Mucosa of gallbladder (tissue), 1 donor: ENCODE measurements at places on chromosomes 7 and 10. TPM values are rescaled to one million over a fixed set of nuclear protein-coding genes. Genes with fewer than 3 reads are reported as not detected.

DNA sequence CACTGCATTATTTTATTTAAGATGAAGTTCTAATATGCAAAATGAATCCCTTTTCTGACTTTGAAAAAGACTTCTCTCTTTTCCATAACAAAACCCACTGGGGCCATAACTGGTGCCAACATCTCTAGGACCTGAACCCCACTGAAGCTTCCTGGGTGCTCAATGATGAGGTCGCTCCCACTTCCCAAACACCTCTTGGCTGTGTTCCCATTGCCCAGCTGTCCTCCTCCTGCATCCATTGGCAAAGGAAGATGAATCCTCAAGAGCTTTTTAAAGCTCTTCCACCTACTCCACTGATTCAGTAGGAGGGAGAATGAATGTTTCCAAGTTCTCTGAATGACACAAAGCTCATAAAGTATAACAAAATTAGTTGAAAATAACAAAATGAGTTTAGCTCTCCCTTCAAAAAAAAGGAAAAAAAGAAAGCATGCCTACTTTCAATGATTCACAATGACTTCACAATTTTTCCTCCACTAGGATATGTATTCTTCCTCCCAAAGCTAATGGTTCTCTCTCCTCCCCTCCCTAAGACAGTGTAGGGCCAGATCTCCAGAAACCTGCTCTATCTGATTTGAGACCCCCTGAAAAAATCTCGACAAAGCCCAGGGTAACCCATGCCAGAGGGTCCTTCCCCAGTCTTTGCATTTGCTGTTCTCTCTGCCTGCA, 64.8 kb downstream of the SORBS1 start:
- DNase-seq: no peak

DNA sequence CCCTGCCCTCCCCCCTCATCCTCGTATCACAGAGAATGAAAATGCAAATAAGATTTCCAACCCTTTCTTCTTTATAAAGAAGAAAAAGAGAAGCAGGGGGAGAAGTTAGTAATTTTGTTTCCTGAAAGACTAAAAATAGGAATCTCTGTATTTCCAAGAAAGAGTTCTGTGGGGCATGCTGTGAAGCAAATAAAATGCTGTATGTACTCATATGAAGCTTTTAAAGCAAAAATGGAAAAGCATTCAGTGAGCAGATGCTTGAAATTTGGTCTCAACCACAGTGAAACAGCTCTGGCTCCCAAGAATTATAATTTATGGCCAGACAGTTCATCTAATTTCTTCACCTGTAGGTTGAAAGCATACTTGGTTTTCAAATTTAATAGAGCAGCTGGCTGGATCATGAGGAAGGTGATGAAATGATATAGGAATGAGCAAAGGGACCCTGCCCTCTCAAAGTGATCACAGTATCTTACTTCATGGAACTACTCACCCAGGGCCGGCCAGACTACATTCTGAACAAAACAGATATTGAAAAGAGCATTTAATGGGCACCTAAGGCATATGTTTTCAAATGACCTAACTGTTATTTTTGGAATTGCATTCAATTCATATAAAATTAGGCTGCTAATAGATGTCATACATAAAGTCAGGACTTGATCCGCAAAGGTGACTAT, 31.4 kb downstream of the SVIL start:
- DNase-seq: no peak

- no peak for DNase-seq
Measured at GRCh38 chr7:95525503-95525902, 39.8 kb downstream of the ASB4 start.

DNA sequence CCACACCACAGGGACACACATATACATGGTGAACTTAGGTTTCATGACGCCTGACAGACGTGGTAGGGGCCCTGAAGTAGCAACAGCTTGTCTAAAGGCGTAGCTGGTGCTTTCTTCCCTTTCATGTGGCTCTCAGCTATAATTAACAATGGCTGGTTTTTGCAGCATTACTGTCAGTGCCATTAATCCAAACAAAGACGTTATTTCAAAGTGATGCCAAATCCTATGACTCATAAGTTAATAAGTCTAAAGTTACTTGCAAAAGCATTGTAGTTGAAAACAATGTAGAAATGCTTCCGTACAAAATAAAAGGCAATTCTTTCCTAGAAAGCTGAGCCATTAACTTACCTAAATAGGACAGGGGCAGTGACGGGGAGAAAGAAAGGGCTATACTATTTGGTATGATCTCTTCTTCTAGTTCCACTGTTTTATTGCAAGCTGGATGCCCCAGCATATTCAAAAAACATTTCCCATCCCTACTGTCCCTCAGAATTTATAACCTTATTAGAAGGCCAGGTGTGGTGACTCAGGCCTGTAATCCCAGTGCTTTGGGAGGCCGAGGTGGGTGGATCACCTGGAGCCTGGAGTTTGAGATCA, 105.4 kb downstream of the ODAD2 start:
- DNase-seq: no peak

GRCh38 chr10:122013311-122013780, 24.4 kb downstream of the TACC2 start:
- DNase-seq: no peak

- DNase-seq: peak; percentile 33
Measured at GRCh38 chr10:31146491-31147209, 115.0 kb upstream of the ZNF438 start.

The ANKRD1 gene
- total RNA-seq: 0.09 TPM

The ORC5 gene
- 15.9 TPM for total RNA-seq

The SEMA3A gene
- total RNA-seq: 19.2 TPM
